NCI-H2107 (cell line): ENCODE measurements at places on chromosomes 2 and 18.

DNA sequence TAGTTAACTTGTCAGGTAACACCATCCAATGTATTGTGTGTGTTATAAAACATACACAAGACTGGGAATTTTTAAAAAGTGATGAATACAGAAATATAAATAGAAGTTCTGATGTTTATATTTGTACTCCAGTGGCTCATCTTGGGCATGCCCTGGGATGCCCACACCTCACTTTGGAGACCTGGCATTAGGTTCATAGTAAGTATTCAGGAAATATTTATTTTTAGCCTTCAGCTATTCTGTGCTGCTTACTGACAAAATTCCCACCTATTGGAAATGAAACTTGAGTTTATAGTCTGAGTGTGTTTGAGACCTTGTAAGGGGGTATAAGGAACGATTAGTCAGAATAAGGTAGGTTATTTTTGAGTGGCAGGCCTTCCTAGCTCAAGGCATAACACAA lies 67.5 kb downstream of the MYO1B start:
- no peak for DNase-seq

- no peak for DNase-seq
Observed at GRCh38 chr18:8001711-8002301, 434.7 kb downstream of the PTPRM start.

- DNase-seq = no peak
Observed at GRCh38 chr2:9300214-9300613, 93.6 kb downstream of the ASAP2 start.

DNA sequence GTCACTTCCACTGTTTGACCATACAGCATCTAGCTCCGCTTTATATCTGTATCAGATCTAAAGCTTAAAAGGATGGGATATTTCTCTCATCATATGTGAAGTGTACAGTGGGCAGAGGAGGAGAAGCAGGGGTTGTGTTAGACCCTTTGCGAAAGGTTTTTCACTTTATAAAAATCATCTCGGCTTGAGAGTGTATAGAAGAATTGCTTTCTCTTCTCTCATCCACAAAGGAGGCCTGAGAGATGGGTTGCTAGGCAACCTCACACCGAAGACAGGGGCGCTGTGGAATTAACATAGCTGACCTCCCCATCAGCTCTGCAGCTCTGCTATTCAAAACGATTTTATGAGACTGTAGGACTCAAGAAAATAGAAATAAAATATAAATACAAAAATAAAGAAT lies 70.2 kb upstream of the GALNT3 start:
- no peak for DNase-seq

DNA sequence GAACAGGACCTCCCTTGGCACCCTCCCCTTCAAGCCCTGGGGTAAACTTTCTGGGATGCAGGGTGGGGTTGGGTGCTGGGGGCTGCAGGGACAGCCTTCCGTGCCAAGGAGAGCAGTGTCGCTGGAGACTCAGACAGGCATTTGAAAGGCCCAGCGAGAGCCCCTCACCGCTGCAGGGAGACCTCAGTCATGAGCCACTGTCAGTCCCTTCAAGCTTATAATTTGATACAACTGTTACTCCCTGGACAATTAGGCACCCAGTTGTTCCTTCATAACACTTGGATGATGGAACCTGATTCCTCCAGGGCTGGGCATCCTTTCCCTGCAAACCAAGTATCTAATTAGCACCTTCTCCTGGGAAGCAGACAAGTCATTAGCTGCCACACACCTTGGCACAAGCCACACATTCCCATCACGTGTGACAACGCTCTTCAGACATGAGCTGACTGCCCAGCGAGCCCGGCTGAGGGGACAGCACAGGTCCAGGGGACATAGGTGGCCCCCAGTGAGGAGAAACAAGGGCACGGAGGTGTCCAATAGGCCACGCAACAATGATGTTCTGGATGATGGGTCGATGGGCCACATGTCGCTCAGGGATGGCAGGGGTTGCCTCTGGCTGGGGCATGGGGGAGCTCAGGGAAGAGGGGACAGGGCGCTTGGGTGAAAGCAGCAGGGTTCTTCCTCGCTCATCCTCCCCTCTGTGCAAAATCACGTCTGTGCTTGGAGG lies 59.6 kb downstream of the KCNF1 start:
- DNase-seq = peak; percentile 34

GRCh38 chr18:36814994-36815393 lies 13.8 kb downstream of the TPGS2 start:
- DNase-seq = peak; percentile 16

DNA sequence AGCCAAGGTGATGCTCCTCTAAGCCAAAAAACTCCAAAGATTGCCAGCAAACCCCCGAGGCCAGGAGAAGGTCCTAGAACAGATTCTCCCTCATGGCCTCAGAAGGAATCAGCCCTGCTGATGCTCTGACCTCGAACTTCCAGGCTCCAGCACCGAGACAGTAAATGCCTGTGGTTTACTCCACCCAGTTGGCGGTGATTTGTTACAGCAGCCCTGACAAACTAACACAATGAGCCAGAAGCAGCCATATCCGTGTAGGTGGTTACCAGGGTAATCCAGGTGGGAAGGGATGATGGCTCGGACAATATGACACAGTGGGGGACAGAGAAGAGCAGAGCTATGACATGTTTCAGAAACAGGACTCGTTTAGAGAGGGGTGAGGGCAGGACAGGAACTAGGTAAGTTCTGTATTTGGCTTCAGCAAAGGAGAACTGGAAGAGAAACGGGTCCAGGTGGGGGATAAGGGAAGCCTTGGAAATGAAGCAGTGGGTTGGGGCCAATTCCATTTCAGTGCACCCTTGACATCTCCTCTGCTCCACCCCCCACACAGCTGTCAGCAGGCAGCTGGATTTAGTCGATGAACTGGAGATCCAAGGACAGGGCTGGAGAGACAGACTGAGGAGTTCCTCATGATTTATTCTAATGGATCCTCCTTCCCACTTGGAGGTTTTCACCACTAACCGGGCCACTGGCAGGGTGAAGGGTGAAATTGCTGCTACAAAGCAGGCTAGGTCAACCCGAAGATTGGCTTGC lies 179.7 kb upstream of the SH3BP4 start:
- DNase-seq = no peak

DNA sequence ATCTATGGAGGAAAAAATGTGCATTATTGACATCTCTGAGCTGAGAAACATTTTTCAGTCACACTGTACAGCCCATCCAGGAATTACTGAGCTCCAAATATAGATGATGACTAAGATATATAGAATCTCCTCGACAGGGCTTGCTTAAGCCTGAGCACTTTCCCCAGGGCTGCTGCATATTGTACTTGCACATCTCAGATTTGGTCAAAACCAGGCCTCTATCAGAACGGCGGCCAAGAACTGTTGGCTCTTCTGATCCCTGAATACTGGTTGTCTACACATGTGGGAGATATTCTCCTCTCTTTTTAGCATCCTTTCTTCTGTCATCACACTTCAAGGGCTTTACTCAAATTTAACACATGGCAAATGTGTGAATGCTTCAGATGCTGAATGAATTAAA lies 201.5 kb upstream of the SLC35G4 start:
- DNase-seq = no peak

DNA sequence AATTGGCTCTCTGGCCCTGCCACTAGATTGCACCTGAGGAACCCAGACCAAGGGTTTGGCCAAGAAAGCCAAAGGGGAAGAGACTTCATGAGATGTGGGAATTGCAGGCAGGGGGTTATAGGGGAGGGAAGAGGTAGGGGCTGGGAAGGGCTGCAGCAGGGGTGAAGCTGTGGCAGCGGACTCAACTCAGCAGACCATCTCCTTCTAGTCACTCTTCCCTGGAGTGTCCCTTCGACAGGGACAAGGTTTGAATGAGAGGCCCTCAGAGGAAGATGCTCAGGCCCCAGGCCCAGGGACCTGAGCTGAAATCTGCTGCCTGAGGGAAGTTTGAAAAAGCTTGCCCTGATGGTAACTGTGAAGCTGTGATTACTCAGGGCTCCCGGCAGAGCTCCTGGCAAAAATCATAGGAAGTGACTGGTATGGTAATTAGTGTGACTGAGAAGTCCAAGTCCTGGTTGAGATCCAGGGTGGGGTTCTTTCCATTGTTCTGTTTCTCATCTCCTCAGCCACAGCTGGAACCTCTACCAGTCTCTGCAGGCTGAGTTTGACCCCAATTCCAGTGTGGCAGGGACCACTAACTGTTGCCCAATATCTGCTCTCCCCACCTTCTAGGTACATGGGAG lies 300.9 kb downstream of the CYP26B1 start:
- DNase-seq = no peak

- DNase-seq = no peak
Observed at GRCh38 chr2:100767224-100767653, 52.7 kb upstream of the NPAS2 start.

- no peak for DNase-seq
Observed at GRCh38 chr2:164920430-164920829, 34.9 kb downstream of the SLC38A11 start.

DNA sequence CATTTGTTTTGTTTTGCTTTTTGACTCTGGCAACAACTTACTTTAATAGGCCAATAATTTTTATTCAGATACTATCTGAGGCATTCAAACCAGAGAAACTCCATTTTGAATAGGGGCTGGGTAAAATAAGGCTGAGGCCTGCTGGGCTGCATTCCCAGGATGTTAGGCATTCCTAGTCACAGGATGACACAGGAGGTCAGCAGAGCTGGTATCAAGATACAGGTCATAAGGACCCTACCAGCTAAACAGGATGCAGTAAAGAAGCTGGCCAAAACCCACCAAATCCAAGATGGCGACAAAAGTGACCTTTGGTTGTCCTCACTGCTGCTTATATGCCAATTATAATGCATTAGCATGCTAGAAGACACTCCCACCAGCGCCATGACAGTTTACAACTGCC lies 102.2 kb upstream of the XPO1 start:
- DNase-seq = no peak

DNA sequence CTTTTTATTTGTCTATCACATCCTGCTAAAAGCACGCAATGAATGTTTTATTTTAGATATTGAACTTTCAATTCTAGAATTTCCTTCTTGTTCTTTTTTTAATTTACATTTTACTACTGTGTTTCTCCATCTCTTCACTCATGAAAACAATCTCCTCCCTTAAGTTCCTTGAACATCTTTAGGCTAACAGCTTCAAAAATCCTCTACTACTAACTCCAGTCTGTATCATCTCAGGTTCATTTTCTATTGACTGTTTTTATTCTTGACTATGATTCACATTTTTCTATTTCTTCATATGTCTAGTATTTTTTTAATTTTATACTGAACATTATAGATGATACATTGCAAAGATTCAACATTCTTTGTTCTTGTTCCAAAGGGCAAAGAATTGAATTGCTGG lies 79.2 kb upstream of the NCK2 start:
- DNase-seq = no peak

DNA sequence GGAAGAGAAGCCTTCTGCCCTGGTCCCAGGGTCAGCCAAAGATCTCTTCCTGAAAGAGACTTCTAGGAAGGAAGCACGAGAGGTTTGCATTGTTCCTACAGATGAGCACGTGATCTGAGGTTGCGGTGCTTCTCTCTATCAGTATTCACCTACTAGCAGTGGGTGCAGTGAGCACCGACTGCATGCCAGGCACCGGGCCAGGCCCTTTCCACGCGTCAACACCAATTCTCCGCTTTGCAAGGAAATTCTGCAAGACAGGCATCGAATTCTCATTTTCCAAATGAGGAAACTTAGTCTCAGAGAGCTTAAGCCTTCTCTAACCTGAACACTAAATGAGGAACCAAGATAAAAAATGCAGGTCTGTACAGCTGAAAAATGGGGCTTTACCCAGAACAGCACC lies 151.5 kb upstream of the MYCN start:
- no peak for DNase-seq

DNA sequence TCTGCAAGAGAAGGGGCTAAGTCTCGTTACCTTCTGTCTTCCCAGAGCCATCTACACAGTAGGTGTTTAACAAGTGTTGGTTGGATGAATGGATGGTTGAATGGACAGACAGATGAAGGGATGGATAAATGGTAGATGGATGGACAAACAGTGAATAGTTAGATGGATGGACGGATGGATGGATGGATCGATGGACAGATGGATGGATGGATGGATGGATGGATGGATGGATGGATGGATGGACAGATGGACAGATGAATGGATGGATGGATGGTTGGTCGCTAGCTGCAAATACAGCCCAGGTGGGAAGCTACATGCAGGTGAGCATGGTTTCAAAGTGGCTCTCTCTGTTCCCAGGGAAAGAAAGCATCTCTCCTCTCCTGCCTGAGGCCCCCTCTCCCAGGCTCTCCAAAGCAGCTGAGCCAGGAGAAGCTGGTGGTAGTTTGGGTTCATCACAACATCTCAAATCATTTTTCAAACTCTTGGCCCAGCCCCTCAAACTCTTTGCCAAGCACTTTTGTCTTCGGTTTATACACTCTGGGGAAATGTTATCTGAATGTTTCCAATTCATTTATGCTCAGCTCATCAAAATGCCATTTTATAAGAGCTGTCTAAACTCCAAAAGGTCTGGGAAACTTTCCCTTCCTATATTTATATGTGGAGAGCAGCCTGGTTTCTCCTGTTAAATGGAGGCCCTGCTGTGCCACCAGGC lies 192.7 kb downstream of the ANAPC1 start:
- no peak for DNase-seq
